ENCODE measurements at places on chromosomes 11 and 22. TPM values are rescaled to one million over a fixed set of nuclear protein-coding genes. Genes with fewer than 3 reads are reported as not detected.
A peak's percentile ranks its signal among the peaks of the same experiment; 100 is the strongest.

RASD2 gene
- 3.7 TPM for total RNA-seq

TBX10 gene
- total RNA-seq = not detected

TRIM29 gene
- total RNA-seq = 1.4 TPM

MPZL3 gene
- 2.4 TPM for total RNA-seq

PDGFD gene
- 1.3 TPM for total RNA-seq

DNA sequence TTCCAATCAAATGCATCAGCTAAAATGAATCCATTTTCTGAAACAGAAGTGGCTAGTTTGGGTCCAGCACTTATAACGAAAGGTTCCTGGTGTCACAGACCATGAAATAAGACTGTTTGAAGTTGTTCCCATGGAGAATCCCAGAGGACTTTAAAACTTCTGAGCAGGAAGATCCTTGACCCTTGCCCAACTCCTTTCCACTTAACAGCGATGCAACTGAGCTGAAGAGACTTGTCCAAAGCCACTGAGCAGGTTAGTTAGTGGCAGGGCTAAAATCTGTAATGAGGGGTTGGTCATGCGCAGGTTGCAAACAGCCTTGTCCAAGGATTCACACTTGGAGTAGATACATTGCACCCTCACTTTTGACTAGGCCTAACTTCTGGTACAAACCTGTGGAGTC, 1.3 kb downstream of the RAB38 start:
- DNase-seq = no peak

GRCh38 chr11:82718307-82718706, 15.4 kb downstream of the FAM181B start:
- peak; percentile 82 for DNase-seq

- DNase-seq = peak; percentile 78
Observed at GRCh38 chr11:58788355-58789023, 56.0 kb downstream of the GLYATL2 start.

DNA sequence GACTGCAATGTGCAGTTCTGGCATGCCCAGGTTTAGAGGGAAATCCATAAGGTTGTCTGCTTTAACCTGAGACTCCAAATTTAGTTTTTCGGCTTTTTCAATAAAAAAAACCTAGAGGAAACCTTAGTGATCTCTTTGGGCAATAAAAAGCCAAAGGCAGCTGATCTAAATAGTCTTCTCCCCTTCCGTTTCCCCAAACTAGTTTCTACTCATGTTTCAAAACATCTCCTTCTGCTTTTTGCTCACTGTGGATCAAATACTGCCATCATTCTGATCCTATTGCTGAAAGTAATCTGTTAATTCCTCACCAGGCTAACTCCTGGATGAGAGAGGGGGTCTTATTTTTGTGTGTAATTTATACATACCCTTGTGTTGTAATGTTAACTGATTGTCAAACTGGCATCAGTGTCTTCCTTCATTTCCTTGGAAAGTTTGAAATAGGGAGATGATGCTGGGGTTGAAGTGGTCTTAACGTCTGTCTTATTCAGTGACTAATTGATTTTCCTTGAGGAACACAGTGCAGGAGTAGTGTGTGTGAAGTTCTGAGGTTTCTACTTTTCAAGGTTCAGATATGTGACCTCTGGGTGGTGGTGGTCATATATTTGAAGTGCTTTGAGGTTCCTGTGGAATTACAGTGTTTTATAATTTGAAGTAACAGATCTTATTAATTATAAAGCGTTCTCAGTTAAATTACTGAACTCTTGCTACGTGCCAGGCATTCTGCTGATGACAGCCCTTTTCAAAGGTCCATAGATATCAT, 55.0 kb downstream of the ARHGAP42 start:
- no peak for DNase-seq

GRCh38 chr11:113725407-113725806, 19.3 kb upstream of the TMPRSS5 start:
- peak; percentile 4 for DNase-seq

GRCh38 chr22:33853200-33854097, 66.8 kb downstream of the LARGE1 start:
- peak; percentile 92 for DNase-seq

GRCh38 chr11:98531576-98531975, 489.2 kb upstream of the CNTN5 start:
- no peak for DNase-seq

DNA sequence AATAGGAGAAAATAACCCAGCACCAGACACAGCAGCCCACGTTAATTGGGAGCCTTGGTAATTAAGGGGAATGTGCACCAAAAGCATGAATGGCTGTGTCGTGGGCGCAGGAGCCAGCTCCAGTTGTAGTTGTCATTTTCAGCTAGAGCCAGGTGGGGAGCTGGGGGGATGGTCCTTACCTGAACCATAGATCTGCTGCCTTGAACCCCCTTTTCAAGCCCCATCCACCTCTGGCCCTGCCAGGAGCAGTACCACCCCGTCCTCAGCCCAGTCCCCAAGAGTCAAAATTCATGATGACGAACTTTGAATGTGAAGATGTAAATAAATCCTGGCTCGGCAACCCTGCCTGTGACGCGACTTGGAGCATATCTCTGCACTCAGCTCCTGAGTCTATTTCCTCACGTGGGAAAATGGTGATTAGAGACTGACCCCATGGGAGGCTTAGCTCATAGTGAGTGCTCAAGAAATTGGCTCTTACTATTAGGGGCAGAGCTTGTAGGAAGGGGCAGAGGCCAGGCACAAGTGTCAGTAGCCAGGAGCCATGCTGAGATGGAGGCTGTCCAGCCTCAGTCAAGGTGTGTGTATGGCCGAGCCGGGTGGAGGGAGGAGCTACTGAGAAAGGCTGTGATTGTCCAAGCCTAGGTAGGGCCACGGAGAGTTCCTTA, 794 bp upstream of the FXYD6 start:
- DNase-seq = no peak

DNA sequence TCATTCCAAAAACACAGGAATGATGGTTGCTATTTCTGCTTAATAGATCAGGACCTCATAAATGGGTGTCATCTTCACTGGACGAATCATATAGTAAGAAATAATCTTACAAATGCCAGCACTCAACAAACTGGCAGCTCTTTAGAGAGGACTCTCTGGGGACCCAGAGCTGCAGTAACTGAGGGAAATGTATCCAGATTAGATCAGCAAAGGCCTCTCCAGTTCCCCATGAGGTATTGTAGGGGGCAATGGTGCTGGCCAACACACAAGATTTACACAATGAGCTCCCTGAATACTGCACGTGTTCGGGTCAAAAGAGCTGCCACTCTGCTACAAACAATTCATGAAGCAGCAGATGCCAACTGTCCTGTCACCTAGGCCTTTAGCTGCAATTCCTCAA, 110.2 kb downstream of the RBFOX2 start:
- DNase-seq = peak; percentile 50

GRCh38 chr11:2958251-2958650, 29.0 kb upstream of the PHLDA2 start:
- DNase-seq = no peak

All from GM23248 (cell line).